ENCODE measurements at places on chromosomes 3 and 15. TPM values are rescaled to one million over a fixed set of nuclear protein-coding genes. Genes with fewer than 3 reads are reported as not detected.

The OR5K1 gene
- total RNA-seq = not detected

The P2RY13 gene
- 10.7 TPM for total RNA-seq

The SNTN gene
- total RNA-seq = not detected

The CHRM5 gene
- not detected for total RNA-seq

The EFL1 gene
- total RNA-seq = 14.1 TPM

The HIGD2B gene
- total RNA-seq = not detected

The ACP3 gene
- 4.4 TPM for total RNA-seq

The EID1 gene
- total RNA-seq = 152 TPM

The CD86 gene
- 13.2 TPM for total RNA-seq

The ERICH6 gene
- not detected for total RNA-seq

The VPS39 gene
- total RNA-seq = 81.4 TPM

- DNase-seq = no peak
Measured at GRCh38 chr15:58332676-58333400, 99.0 kb upstream of the LIPC start.

GRCh38 chr15:43516801-43517353 is 531 bp upstream of the MAP1A start:
- no peak for DNase-seq

- DNase-seq = no peak
Measured at GRCh38 chr15:40282869-40283614, at the start of gene ANKRD63. ANKRD63 (minus strand) TSS chr15:40283064; CDS start chr15:40282586, 478 bp downstream.

DNA sequence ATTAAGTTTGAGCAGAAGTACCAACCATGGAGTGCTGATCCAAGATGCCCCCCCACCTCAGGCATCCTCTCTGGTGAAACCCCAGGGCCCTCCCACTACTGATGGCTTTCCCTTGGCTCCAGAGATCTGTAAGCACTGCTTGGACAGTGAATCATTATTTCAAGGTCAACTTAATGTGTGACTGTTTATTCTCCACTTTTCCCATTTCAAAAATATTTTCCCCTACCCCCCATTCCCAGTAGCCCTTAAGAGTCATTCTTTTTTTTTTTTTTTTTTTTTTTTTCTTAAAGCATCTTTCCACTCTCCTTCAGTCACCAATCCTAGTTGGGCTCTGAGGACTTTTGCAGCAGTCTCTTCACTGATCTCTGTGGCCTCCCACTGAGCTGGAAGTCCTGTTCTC is 82.6 kb downstream of the PCCB start:
- no peak for DNase-seq

DNA sequence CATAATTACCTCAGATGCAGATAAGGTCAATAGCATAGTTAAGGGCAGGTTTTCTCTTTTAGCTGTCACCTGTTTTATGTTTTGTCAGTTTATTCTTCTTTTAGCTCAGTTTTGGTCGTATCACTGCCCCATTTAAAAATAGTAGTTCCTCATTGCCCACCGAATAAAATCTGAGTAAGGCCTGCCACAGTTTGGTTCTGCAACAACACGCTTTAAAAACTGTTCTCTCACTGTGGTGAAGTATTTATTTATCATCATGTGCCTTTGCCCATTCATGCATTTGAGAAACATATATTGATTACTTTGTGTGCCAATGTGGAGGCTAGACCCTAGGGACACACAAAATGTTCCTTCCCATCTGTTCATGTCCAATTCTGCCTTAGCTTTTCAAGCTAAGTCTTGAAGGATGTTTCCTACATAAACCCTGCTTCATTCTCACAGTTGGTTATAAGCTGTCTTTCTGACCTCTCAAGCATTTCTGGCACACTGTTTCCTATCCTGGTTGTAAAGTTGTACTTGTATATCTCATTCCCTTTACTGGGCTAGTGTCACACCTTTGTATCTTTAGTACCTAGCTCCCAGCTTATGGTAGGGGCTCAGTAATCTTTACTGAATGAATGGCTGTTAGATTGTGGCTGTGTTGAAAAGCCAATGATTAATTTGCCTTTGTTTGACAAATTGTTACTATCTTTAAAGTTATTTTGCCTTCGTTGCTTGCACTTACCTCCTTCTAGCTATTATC is 23.9 kb downstream of the AKAP13 start:
- no peak for DNase-seq

- DNase-seq = no peak
Measured at GRCh38 chr3:48398701-48399386, 26.8 kb downstream of the FBXW12 start.

DNA sequence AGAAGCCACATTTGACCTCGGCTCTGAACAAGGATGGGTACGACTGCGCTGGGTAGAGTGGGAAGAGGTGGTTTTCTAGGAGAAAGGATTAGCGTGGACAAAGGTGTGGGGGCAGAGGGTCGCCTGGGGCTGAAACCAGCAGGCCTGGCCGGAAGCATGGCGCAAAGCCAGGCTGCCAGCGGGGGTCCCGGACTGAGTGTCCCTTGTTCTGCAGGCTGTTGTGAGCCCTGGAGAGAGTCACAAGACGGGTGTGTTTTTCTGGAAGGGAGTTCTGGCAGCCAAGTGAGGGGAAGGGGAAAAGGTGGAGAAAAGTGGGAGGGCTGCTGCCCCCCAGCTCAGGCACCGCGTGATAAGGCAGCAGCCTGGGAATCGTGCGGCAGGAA is 98.5 kb upstream of the MEF2A start:
- DNase-seq = no peak

- no peak for DNase-seq
Measured at GRCh38 chr15:85518979-85519761, 138.8 kb downstream of the AKAP13 start.

GRCh38 chr3:177928172-177928873 is 607.9 kb upstream of the KCNMB2 start:
- DNase-seq = no peak

- DNase-seq = no peak
Measured at GRCh38 chr3:58536501-58537411, at the start of gene ACOX2. ACOX2 (minus strand) TSS chr3:58537190; CDS start chr3:58535106, 2,084 bp downstream.

DNA sequence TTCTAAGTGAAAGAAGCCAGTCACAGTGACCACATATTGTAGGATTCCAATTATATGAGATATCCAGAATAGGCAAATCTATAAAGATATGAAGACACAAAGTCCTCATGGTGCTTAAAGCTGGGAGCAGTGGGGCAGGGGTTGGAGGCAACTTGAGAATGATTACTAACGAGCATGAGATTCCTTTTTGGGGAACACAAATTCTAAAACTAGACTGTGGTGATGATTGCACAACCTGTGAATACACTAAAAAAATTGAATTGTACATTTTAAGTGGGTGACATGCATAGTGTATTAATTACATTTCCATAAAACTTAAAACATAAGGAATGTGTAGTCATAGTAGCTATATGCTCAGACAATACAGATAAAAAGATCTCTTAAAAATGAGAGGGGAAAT is 103.2 kb downstream of the DPH6 start:
- DNase-seq = no peak

- DNase-seq = no peak
Measured at GRCh38 chr3:58470363-58471024, 21.4 kb upstream of the KCTD6 start.

DNA sequence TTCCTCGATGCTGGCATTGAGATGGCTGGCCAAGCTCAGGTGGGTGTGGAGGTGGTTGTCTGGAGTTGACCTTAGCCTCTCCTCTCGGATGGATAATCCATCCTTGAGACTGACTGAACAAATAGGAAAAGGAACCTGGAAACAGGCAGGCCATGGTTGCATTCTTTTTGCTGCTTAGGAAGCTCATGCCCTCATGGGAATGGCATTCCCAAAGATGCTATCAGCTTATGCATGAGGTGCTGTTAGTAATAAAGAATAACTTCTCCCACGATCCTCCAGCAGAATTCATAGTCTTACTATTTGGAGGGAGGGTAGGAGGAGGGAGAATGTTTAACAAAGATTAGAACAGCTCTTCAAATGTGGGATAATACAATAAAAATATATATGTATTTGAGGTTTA is 303.0 kb upstream of the TPM1 start:
- no peak for DNase-seq

- no peak for DNase-seq
Measured at GRCh38 chr3:153855772-153856171, 265.4 kb upstream of the ARHGEF26 start.

- DNase-seq = no peak
Measured at GRCh38 chr15:29324746-29325145, 55.1 kb upstream of the NSMCE3 start.

- DNase-seq = no peak
Measured at GRCh38 chr3:22885039-22885438, 318.1 kb upstream of the UBE2E2 start.

DNA sequence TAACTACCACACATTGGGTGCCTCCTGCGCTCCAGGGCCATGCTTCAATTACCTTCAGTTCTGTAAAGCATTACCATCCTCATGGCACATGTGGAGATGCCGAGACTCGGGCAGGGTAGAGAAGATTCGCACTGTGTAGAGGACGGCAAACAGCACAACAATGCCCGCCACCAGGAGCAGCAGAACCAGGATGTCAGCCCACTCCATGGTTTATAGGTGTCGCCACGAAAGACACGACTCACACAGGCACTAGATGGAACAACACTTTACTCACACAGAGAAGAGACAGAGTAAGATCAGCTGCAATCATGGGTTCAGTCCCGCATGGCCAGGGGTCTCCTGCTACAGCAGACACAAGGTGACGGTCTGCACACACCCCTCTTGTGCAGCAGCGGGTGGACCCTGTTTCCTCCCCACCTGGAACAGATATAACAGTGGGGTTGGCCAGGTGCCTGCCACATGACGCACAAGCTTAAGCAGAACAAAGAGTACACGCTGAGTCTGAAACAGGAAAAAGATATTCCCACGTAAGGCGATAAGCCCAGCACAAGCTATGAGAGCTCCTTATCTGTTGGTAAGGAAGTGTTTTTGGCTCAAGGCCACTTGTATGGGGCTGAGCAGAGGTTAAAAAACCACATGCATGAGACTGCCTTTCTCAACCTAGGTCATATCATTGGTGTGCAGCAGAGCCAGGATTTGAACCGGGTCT is 2.5 kb upstream of the TBC1D21 start:
- no peak for DNase-seq

All from omental fat pad (tissue), 4 donors.